Femur (tissue), 1 donor: ENCODE measurements at places on chromosomes 3 and 15.
A peak's percentile ranks its signal among the peaks of the same experiment; 100 is the strongest.

GRCh38 chr3:23775254-23775909, 30.4 kb upstream of the UBE2E1 start:
- DNase-seq = no peak

DNA sequence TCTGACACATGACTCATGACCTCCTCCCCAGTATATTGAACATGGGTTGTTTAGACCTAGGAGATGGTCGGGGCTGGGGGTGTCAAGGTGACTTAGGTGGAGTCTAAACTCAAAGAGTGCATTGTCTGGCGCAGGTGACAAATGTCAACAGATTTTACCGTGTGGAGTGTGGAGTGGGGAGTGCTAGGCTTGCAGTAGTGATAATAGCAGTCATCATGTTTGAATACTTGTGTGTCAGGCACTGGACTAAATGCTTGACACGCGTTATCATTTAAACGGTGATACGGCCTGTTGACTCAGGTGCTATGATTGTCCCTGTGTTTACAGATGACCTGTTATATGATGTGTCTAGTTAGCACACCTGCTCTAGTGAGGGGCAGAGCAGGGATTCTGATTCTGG, 30.8 kb downstream of the MUC20 start:
- no peak for DNase-seq

DNA sequence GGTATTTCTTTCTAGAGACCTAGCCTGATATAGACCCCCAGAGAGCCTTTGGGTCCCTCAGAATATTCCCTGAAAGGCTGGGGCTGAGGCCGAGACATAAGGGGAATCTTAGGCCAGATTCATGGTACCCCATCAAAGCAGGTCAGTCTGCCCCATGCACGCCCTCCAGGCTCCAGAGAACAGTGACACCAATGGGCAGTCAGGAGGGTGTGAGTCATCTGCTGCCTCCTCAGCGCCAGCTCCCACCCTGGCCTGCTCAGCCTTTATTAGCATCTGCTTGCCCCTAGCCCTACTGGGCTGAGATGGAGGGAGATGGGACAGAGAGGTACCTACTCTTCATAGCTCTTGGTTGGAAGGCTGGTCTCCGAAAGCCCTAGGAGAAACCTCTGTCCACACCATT, 14.3 kb upstream of the CAMKV start:
- DNase-seq = no peak

DNA sequence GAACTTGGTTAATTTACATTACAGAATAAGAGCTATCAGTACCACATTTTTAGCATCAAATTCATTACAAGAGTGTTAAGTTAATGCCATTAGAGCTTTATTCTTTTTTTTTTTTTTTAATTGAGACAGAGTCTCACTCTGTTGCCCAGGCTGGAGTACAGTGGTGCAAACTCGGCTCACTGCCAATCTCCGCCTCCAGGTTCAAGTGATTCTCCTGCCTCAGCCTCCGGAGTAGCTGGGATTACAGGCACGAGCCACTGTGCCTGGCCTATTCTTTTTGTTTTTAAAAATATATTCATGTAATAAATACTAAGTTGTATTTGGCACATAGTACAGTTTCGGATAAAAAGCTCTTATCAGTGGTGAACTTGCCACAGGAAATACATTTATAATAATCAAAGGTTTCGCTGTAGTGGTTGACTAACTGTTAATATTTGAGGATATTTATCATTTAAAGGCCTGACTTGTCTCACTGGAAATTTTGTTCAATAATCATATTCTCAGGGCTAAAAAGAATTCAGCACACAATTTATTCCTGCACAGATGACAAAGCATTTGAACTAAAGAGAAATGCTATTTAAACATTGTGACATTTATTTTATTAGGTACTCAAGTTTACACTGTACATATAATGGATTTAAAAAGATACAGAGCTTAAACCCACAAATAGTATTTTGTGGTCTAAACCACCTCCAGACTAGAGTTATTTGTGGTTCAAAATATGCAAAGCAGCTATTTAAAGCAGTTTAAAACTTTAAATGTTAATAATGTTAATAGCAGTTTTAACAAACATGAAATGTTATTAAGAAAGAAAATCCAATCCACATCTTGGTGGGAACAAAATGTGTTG, 6.1 kb upstream of the LEKR1 start:
- no peak for DNase-seq

- no peak for DNase-seq
Observed at GRCh38 chr3:121736112-121736511, 13.4 kb downstream of the GOLGB1 start.

DNA sequence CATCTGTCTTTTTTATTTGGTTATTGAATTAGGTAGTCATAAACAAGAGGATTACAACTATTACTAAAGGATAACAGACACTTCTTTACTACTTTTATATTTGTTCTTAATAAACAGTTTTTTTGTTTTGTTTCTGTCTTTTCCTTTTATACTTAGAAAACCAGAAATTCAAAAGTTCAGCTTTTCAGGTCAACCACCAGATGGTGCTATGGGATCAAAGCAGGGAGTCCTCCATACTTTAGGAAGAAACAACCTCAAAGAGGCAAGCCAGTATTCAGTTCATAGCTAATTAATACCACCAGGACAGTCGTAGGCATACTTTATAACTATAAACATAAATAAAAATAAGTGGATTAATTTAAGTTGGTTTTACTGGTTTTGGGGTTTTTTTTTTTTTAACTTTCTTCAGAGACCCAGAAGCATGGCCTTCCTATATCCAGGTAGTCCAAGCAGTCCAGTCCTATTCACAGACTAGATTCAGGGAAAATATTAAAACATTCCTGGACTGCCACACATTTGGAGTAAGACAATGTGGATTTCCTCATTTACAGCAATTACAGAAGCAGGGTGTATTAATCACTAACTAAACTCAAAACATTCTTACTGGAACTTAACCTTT, 16.0 kb upstream of the EID1 start:
- peak; percentile 49 for DNase-seq

- DNase-seq = no peak
Observed at GRCh38 chr15:63971427-63971805, 74.9 kb downstream of the DAPK2 start.

GRCh38 chr15:92848852-92849598, 51.1 kb upstream of the CHD2 start:
- no peak for DNase-seq

- DNase-seq = no peak
Observed at GRCh38 chr3:128168836-128169235, 15.6 kb downstream of the EEFSEC start.

GRCh38 chr3:43584043-43584826, 37.6 kb downstream of the ANO10 start:
- DNase-seq = no peak

DNA sequence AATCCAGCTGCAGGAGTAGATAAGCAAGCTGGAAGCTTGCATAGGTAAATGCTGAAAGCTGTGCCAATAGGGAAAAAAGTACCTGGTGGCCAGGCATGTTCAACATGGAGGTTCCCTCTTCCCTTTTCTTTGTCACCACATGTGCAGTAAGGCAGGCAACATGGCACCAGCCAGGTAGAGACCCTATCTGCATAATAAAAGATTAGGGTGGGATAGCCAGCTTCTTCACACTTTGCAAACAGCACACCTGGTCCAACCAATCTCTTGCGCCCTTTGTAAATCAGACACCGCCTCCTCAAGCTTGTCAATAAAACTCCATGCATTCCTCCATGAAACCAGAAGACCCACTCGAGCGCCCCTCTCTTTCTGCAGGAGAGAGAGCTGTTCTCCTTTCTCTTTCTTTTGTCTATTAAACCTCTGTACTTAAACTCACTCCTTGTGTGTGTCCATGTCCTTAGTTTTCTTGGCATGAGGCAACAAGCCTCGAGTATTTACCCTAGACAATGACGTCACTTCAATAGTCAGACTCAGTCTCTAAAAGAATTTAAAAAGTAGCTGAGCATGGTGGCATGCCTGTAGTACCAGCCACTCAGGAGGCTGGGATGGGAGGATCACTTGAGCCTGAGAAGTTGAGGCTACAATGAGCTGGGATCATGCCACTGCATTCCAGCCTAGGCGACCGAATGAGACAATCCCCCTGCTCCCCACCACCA, 256.3 kb downstream of the SCAPER start:
- DNase-seq = no peak

DNA sequence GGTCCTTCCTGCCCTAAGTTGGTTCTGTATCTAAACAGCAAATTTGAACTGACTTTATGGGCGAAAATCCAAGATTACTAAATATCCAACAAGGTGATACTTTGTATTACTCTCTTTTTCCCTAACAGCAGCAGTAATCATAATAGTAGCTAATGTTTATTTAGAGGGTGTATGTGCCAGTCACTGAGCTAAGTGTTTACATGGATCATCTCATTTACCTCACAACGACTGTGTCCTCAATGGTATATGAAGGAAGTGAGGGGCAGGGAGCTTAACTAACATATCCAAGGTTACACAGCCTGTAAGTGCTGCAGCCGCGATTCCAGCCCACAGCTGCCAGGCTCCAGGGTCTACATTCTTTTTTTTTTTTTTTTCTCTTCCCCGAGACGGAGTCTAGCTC, 10.3 kb upstream of the LRRC34 start:
- no peak for DNase-seq

DNA sequence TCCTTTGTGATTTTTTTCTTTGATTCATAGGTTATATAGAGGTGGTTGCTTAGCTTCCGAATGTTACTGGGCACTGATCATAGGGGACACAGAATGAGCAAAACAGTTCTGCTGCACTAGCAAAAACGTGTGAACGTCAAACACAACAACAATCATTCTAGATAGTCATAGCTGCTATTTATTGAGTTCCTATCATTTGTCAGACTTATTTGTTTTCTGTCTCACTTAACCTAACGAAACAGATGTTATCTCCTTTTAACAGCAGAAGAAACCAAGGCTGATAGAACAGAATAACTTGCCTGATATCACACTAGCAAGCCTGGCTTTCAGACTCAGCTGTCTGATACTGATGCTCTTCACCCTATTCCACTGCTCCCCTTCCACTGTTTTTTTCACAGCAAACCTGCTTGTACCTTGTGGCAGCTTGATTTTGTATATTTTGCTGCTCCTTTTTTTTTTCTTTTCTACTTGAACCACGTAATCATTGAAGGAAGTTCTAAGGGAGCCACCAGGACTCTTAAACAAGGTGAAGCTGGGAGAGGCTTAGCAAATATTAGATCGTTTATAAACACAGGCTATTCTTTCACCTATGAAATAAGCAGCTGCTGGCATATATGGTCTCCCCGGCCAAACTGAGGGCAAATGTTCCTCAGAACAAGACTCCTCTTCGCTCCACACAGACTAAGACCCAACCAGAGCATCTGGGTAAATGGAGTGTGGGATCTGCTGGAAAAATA, 78.8 kb downstream of the MCF2L2 start:
- no peak for DNase-seq

DNA sequence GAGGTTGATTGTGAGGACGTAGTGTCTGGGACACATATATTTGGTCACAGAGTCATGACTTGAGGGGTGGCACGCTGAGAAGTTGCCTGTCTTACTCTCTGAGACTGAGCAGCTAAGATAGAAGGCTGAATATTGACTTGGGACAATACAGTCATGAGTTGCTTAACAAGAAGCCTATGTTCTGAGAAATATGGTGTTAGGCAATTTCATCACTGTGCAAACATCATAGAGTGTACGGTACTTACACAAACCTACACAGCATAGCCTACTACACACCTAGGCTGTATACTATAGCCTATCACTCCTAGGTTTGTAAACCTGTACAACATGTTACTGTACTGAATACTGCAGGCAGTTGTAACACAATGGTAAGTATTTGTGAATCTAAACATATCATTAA, 30.3 kb upstream of the SPESP1 start:
- no peak for DNase-seq
